T-helper 2 cell (primary cell): ENCODE measurements at places on chromosomes 2 and 18.

- DNase-seq = no peak
Measured at GRCh38 chr18:77008576-77009315, 123.8 kb downstream of the MBP start.

DNA sequence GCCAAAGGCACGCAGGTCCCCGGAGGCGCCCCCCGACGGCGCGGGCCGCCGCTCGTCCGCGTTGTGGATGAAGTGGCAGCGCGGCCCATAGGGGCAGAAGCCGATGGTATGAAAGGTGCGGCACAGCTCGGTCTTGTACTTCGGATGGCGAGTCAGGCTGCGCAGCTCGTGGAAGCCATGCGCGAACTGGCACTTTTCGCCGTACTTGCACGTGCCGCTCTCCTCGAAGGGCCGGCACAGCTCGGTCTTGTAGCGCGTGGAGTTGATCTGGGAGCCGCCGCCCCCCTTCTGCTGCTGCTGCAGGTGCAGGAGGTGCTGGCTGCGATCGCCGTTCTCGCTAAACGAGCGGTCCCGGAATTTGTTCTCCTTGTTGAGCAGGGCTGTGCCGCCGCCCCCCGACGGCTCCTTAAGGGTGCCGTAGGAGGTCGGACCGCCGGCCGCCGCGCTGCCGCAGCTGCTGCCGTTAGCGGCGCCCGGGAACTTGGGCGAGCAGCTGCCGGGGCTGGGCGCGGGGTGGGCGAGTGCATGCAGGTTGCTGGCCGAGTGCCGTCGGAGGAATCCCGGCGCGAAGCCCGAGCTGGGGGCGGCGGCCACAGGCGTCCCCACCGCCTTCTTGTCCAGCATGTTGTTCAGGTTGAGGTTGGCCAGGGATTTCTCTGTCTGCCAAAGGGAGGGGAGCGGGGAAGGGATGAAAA lies 1.2 kb downstream of the ZFP36L2 start:
- peak; percentile 42 for DNase-seq

DNA sequence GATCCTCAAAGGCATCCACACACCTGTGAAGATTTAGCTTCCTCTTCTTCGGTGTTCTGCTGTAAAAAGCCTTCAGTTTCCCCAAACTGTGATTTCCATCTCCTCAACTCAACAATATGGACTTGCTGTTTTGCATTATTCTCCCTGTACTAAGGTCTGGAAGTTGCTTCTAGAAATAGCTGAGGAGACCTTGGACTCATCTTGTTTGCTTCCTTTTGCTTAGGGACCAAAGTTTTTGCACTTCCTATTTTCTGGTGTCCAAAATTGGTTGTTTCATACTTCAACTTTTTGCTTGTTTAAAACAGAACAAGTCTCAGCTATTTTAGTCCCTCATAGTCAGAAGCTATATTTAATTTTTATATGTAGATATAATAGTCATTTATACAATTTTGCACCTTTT lies 201.9 kb upstream of the COPS8 start:
- no peak for DNase-seq

DNA sequence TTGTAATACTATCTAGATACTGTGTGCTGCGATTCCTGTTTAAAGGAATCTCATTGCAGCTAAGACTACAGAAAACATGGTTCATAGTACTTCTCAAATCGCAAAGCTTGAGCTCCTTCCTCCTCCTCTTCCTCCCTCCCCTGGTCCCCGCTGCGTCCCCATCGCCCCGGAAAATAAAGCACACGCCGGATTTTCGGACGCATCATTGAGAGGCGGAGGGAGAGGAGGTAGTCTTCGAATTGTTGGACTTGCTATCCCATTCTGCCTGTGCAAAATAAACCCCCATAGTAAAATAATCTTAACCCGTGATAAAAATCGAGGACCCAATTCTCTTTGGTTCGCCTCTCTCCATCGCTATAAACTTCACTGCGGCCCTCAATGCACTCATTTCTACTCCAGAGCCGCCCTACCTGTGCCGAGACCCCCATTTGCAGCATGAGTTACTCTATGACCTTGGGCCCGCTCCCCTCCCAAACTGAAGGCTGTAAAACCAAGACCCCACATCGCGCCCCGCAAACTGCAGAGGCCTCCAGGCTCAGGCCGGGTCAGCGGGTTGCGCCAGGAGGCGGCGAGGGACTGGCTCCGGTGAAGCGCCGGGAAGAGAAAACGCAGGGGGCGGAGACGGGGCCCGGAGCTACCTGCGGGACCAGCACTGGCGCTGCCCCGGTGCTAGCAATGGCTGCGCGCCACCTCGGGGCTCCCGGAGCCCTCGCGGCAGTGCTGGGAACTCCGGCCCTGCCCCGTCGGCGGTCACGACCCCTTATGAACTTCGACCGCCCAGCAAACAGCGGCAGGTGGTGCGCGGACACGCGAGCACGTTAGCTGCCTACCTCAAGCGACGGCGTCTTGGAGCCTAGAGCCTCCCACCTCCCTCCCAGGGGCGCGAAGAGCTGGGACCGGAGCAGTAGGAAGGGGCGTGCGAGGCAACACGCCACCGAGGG lies 649 bp downstream of the ESCO1 start:
- DNase-seq = peak; percentile 44

GRCh38 chr2:207505728-207506127 lies 24.0 kb upstream of the CREB1 start:
- DNase-seq = no peak

DNA sequence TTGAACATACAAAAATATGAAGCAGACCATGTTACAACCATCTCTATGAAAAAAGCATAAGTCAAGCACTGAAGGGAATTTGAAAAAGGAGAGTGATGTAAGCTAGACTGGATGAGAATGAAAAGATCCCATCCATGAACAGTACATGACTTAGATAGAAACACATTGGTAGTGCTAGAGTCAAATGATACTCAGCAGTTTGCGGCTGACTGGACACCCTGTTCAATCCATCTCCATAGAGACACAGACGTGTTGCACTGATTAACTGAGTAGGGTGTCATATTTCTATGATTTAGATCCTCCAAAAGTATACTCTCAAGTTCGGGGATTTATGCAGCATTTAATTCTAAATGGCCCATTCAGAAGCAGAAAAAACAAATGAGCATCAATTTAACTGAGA lies 674.3 kb upstream of the NRXN1 start:
- DNase-seq = no peak

DNA sequence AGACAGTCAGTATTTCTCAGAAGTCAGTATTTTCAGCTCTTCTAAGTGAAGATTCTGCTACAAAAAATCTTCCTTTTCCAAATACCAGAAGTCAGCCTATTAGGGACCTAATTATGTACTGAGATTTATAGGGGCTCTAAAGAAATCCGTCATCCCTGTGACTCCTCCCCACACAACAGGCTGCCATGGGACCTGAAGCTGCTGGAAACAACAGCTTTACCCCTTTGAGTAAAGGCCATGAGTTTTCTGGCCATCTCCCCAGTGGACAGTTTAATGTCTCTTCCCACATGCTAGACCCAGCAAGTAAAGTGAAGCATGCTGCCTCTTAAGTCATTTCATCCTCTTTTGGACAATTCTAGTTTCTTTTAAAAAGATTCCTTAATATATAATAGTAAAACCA lies 255.7 kb upstream of the ACVR2A start:
- no peak for DNase-seq

- no peak for DNase-seq
Measured at GRCh38 chr2:157394928-157395327, 49.0 kb downstream of the CYTIP start.

- DNase-seq = no peak
Measured at GRCh38 chr2:10305254-10305635, 2.5 kb downstream of the HPCAL1 start.

DNA sequence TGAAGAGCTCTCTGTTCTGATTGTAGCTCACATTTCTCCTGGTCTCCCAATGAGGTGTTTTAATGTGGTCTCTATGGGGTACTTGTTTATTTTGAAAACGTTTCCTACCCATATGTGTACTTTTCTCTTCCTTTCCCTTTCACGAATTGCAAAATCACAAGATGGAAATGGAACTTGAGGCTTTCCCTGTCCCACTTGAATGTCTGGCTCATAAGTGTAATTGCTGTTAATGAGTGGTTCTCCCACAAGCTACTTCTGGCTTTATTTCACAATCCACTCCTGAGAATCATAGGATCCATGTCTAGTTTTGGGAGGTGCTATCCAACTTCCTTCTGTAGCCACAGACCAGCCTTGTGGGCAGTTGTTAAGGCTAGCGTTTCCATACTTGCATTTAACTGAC lies 81.1 kb upstream of the CAVIN2 start:
- DNase-seq = no peak

DNA sequence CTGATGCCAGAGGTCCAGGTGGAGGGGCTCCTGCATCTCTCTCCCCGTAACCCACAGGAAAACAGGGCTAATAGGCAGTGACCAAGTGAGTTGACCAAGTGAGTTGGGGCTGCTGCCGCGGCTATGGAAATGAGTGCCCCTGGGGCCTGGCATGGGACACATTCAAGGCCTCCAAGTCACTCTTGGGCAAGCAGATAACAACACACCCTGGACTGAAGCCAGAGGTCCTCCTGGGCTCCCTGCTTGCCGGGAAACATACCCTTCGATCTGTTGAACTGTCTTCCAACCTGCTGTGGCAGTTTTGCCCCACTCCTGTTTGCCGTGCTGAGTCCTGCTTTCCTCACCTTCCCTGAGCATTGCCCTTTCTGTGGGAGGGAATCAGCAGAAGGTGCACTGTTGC lies 89.2 kb downstream of the LIPG start:
- no peak for DNase-seq

DNA sequence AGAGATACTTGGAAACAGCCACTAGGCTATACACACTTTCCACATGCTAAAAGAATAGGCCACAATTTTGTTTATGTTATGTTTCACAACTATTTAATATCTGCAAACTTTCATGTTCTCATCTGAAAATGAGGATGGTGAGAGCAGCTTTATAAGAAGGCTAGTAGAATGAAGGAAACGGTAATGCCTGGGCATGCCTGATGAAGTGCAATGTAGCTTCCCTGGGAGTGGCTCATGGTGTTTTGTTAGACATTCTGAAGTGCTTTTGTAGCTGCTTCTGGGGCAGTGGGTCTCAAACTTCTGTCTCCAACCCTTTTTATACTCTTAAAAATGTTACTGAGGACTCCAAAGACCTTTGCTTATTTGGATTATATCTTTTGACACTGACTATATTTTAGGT lies 193.3 kb upstream of the VWC2L start:
- no peak for DNase-seq

DNA sequence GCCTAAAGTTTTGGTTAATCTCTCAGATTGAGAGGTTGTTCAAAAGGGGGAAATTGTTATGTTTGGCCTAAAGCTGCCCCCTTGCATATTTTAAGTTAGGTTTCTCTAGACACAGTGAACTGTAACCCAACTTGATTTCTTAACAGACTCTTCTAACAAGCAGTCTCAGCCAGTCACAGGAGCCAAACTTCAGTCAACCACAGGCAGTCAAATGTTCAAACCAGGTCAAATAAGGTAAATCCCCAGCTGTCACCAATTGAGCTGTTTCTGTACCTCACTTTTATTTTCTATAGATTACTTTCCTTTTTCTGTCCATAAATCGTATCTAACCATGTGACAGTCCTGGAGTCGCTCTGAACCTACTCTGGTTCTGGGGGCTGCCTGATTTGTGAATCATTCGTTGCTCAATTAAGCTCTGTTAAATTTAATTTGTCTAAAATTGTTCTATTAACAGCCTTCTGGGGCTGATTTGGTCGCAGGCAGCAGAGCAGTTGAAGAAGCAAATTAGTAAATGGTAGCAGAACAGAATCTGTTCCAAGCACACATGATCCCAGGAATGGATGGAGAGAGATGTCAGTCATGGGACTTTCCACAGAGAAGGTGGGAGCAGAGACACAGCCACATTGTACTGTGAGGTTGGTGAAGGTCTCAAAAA lies 16.4 kb upstream of the NFU1 start:
- DNase-seq = no peak

GRCh38 chr2:6630209-6630608 lies 235.5 kb downstream of the CMPK2 start:
- no peak for DNase-seq

DNA sequence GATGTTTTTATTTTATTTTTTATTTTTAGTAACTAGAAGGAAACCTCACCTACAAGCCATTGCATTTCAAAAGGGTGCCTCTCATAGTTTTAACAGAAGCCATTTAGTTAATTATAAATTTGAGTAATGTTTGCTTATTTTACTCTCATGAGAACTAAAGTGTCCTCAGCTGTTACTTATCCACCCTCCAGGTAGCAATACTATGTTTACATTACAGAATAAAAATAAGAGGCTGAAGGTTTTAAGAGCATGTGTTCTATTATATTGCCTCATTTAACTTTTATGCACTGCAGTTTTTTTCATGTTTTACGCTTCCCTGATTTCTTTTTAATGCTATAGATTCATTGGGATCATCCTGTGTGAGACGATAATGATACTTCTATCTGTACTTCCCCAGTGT lies 235.5 kb downstream of the THSD7B start:
- no peak for DNase-seq

DNA sequence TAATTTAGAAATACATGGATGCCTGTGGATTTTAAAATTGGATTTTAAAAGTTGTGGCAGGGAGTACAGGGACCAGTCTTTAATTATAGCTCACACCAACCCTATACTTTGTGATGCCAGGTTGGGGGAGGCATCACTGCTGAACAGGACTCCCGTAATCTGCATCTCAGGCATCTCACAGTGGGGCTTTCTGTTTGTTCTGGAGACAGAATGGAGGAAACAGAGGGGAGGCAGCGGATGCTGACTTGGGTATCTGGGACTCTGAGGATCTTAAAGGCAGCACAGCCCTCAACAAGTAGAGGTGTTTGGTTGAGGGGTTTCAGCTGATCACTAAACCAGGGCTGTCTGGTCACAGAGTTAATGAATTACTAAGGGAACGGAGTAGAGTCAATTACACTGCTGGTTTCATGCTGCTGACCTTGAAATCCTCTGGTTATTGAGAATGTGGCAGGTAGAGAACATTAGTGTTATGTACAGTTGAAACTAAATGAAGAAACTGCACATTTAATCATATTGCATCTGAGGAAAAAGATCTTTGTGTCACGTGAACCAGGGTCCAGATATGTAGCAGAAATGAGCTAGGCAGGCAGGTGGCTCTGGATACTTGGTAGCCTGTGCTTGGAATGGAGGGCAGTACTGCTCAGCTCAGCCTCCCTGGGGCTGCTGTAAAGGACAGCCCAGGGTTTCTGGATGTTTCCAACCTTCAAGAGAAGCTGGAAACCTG lies 40.3 kb downstream of the FHOD3 start:
- DNase-seq = no peak

- DNase-seq = no peak
Measured at GRCh38 chr2:104704496-104705245, 149.2 kb upstream of the POU3F3 start.
